H9 (cell line): ENCODE measurements at places on chromosomes 6 and 20. TPM values are rescaled to one million over a fixed set of nuclear protein-coding genes. Genes with fewer than 3 reads are reported as not detected.

Gene CDH4
- 3.0 and 3.2 TPM in 2 replicates for total RNA-seq

Gene FAM209B
- 0.33 and 0.92 TPM in 2 replicates for total RNA-seq

DNA sequence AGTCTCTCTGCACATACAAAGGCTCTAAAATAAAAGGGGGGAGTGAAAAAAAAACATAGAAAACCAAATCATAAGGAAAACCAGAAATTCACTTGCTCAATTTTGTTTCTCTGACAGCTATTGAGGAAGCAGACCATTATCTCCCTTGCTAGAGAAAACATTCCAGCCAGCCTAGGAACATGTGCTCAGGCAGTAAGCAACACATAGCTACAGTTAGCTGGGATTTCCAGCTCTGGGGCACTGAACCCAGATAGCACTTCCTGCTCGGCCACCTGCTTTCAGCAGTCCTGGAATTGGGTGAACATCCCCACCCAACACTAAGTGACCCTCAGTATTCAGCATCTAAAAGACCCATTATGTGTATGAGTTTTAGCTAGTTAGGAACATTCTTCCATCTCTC, 61.3 kb downstream of the TNFRSF21 start:
- DNase-seq: no peak
- H3K27ac ChIP-seq: no peak overlapping the region
- no peak overlapping the region for H3K4me3 ChIP-seq
- no peaks in the 10 kb centered on the region for H3K27me3 ChIP-seq
- peaks cover 14% of the 10 kb centered on the region for H3K36me3 ChIP-seq

DNA sequence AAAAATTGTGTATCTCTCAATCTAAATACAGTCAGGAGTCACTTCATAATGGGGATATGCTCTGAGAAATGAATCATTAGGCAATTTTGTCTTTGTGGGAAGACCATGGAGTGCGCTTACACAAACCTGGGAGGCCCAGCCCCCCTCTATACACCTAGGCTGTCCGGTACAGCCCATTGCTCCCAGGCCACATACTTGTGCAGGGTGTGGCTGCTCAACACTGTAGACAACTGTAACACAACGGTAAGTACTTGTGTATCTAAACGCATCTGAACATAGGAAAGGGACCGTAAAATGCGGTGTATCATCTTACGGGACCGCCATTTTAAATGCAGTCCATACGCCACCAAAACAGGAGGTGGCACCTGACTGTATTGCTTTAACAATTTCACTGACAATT, 58.0 kb upstream of the FRMD1 start:
- no peaks in the 10 kb centered on the region for H3K36me3 ChIP-seq
- H3K27ac ChIP-seq: no peak overlapping the region
- no peaks in the 10 kb centered on the region for H3K27me3 ChIP-seq
- H3K4me3 ChIP-seq: no peak overlapping the region

GRCh38 chr6:56400273-56400672, 152.9 kb upstream of the COL21A1 start:
- no peak overlapping the region for H3K4me3 ChIP-seq
- H3K27ac ChIP-seq: no peak overlapping the region
- H3K4me1 ChIP-seq: no peaks in the 10 kb centered on the region; the same call in 1 of the 2 replicates
- no peaks in the 10 kb centered on the region for H3K27me3 ChIP-seq
- no peak for DNase-seq

GRCh38 chr6:139030228-139030963, 1.9 kb downstream of the ABRACL start:
- peaks cover 19% of the 10 kb centered on the region for H3K36me3 ChIP-seq
- no peak overlapping the region for H3K27ac ChIP-seq
- DNase-seq: no peak
- no peaks in the 10 kb centered on the region for H3K27me3 ChIP-seq
